Activated CD4-positive, alpha-beta T cell treated with anti-CD3 and anti-CD28 coated beads, Interleukin-2, amount 10 ng/mL, durations not matched to agents 7 days and 5 days (primary cell): ENCODE measurements at places on chromosomes 5 and 9.

DNA sequence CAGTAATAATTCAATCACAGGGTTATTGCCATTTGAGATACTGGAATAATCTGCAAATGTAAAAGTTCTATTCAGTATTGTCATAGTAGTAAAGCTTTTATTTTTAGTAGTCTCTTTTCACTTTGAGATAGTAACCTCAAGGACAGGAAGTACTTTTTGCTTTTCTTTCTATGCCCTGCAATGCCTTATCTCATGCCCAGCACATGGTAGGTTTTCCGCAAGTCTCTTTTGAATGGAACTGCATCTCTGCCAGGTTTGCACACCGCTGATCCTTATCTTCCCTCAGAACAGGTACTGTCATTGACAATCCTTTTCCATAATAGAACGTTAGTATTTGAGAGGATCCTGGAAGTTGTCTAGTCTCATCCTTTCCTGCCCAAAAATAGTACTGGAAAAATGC is 91.8 kb upstream of the IFNK start:
- no peak for DNase-seq

- no peak for DNase-seq
Measured at GRCh38 chr9:113345190-113345589, 4.2 kb upstream of the BSPRY start.

GRCh38 chr5:8473016-8473415 is 604.1 kb downstream of the MTRR start:
- DNase-seq: no peak

GRCh38 chr9:97721396-97721795 is 24.3 kb upstream of the XPA start:
- DNase-seq: no peak

GRCh38 chr9:90044710-90045151 is 439.9 kb downstream of the GADD45G start:
- no peak for DNase-seq

DNA sequence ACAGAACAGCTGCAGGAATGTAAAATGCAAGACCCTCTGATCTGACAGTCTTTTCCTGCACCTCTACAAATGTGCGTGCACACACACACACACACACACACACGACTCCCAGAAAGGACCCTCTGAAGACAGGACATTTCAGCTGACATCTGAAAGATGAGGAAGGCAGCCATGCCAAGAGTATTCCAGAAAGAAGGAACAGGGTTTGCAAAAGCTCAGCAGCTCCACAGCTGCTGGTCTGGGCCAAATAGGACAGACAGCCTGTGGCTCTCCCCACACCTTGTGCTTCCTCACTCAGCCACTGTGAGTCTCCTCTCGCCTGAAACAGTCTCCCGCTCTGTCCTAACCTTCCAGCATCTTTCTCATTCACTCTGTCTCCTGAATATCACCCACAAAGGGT is 189.0 kb downstream of the PALM2AKAP2 start:
- DNase-seq: no peak

- DNase-seq: no peak
Measured at GRCh38 chr9:97773091-97773490, 76.0 kb upstream of the XPA start.

- no peak for DNase-seq
Measured at GRCh38 chr5:68141494-68141893, 74.1 kb upstream of the PIK3R1 start.

- DNase-seq: no peak
Measured at GRCh38 chr9:91697201-91697600, 252.8 kb downstream of the ROR2 start.

GRCh38 chr9:34686732-34687131 is 4.3 kb downstream of the CCL19 start:
- DNase-seq: no peak

GRCh38 chr5:2511706-2512105 is 239.8 kb downstream of the IRX2 start:
- DNase-seq: no peak

DNA sequence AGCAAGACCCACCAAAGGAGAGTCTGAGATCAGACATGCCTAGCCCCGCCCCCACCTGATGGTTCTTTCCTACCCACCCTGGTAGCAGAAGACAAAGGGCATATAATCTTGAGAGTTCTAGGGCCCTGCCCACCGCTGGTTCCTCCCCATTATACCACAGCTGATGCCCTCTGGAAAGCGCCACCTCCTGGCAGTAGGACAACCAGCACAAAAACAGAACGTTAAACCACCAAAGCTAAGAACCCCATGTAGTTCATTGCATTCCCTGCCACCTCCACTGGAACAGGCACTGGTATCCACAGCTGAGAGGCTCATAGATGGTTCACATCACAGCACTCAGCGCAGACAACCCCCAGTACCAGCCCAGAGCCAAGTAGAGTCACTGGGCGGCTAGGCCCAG is 81.2 kb upstream of the TRPC7 start:
- no peak for DNase-seq

DNA sequence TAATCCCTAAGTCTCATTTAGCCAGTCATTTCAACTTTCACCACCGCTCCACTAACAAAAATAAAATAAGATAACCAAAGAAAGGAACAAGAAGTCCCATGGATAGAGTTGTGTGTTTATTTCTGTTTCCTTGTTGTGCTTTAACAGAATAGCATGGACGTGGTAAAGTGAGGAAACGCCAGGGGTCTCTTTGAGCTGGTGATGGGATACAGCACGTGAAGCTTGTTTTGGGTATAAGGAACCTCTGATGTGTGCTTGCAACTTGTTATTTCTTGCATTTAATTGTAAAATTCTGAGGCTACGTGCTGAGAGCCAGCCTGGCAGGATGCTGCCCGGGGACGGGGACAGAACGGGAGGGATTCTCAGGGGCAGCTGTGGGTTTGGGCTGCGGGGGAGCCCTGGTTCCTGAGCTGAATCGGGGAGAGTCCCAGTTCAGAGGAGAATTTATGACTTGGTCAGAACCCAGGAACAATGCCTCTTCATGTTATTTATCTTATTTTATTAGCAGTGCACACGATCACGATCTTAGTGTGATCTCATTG is 63.4 kb downstream of the ANKRD33B start:
- no peak for DNase-seq

DNA sequence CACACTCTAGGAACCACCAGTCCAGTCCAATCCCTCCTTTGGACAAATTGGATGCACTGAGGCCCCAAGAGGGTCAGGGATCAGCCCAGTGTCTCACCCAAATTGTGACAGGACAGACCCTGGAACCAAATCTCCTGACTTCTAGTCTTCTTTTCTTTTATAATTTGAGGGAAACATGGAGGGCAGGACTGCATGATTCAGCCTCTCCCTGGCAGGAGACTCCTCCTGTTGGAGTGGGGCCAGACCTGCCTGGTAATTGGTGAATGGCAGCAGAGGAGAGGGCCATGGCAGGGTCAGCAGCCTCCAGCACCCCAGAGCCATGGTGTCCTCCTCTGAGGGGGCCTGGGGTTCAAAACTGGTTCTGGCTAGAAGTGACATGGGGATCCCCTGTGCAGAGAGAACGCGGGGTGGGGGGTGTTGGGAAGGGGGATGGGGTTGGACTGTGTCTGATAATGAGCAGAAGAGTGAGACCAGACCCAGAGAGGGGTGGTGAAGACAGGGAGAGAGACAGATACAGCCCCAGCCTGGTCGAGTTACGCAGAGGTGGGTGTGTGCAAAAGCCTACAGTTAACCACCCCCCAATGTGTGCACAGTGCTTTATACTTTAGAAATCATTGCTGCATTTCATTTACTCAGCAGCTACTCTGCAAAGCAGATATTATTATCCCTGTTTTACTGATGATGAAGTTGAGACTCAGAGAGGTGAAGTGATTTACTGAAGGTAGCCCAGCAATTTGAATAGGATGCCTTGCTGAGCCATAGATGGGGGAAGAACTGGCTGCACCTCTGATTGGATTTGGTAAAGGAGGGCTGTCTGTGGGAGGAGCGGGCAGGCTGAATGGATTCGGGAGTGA is 3.8 kb upstream of the SYNPO start:
- DNase-seq: no peak

GRCh38 chr9:133273098-133273497 is 1.9 kb downstream of the ABO start:
- no peak for DNase-seq

- DNase-seq: no peak
Measured at GRCh38 chr5:149550268-149550583, 1.0 kb downstream of the CSNK1A1 start.

- DNase-seq: no peak
Measured at GRCh38 chr9:131912069-131912468, 167.6 kb downstream of the MED27 start.

- DNase-seq: no peak
Measured at GRCh38 chr9:84773022-84773421, 103.5 kb downstream of the NTRK2 start.

GRCh38 chr5:133287500-133287899 is 235.7 kb downstream of the HSPA4 start:
- peak; percentile 50 for DNase-seq

GRCh38 chr5:76794871-76795270 is 24.0 kb upstream of the F2RL1 start:
- no peak for DNase-seq

DNA sequence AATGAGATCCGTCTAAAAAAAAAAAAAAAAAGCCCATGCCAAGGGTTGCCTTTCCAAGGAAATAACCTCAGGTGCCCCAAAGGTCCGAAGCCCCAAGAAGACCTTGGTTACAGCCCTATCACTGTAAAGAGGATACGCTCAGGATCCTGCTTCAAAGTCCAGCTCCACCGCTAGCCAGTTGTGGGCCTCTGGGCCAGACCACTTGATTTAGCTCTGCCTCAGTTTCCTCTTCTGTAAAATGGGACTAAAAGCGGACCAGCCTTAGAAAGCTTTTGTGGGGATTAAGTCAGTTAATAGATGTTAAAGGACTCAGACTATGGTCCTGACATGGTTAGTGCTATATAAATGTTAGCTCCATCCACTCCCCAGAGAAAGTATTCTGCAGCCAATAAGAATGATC is 48.7 kb upstream of the ORM1 start:
- DNase-seq: no peak
